ENCODE measurements at places on chromosomes 3 and 15. TPM values are rescaled to one million over a fixed set of nuclear protein-coding genes. Genes with fewer than 3 reads are reported as not detected.

- DNase-seq, result peak; percentile 63
These were observed 54.7 kb downstream of the ETV5 start for GRCh38 chr3:186053954-186054791.

DNA sequence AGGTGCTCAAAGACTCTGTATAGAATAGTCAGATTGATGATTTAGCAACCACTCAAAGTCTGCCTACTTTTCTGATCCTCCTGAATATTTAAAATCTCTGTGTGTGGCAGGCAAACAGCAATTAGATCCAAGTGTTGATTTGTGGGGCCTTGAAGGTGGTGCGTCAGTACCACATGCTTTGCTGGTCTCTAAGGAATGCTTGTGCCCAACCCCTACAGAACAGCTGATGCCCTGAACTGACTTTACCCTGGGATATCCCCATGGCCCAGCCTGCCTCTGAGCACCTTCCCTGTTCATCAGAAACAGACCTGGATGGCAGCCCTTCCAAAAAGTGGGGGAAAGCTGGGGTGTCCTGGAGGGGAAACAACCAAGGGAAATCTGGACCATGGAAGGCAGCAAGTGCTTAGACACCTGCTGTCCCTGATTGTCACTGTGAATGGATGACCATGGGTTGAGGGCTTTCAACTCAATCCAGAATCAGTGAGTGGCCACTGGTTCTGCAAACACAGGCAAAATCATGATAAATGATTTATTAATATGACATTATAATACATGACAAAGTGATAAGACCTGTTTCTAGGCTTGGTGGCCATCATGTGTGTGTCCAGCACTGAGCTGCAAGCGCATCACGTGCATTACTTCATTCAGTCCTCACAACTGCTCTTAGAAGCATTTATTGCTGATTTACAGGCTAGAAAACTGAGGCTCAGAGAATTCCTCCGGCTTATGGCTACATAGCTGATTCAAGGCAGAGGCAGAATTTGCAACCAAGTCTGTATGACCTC is 76.1 kb upstream of the TPM1 start:
- no peak for DNase-seq

DNA sequence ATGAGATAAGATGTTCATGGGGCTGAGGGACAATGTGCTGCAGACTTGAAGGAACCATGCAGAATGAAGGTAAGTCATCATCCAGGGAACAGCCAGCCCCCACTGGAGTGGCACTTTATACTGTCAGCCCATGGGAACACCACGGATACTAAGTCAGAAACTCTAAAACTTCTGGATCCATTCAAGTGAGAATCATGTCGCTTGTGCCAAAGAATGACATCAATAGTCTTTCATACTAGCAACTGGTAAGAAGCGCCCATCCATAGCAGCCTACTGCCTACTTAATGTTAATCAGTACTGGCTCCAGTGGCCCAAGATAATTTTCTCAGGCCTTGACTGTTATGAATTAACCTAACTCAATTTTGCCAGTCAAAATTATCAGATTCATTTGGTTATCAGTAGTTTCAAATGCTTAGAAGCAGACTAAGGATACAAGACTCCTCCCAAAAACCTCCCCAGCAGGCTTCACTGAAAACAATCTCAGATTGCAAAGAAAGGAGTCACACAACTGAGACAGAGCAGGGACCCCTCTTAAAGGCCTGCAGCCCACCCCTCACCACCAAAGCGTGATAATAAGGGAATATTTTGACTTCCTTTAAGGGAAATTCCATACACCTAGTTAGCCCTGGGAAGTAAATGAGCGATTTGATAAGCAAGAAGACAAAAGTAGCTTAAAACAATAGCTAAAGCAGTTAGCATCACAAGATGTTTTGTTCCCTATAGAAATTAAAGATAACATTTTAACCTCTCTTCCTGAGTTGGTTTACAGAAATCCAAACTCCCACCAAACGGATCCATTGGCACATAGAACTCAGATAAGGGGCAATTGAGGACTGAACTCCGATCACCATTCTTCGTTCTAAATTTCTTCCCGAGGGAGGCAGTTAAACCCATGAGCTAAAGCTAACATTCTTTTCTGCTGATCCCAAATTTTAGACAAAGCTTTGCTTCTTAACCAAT is 98.8 kb downstream of the TGFBR2 start:
- no peak for DNase-seq

Gene SLC2A2
- total RNA-seq, result not detected

Gene PSTPIP1
- not detected for total RNA-seq

DNA sequence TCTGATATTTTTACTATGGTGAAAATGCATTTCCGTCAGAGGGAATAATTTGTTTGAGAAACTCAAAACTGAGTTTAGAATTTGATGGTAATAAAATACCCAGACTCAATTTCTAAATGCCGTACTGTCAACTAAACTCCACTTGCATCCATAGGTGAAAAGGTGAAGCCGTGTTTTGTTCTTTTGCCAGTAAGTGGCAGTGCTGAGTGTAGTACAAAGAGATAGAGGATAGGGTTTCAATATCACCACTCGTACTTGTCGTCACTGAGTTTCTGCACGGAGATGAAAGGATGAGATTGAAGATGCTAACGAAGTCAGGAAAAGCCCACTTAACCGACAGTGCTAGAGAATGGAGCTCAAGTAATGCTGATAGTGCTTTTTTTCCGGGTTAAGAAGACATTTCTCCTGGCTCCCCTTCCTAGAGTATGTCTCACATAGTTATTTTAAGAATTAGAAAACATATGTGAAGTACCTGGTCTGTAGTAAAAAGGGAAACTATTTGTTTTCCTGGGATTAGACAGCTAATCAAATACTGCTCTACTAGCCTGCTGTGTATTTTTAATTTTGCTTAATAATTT is 345.1 kb downstream of the IL5RA start:
- DNase-seq, result peak; percentile 68

DNA sequence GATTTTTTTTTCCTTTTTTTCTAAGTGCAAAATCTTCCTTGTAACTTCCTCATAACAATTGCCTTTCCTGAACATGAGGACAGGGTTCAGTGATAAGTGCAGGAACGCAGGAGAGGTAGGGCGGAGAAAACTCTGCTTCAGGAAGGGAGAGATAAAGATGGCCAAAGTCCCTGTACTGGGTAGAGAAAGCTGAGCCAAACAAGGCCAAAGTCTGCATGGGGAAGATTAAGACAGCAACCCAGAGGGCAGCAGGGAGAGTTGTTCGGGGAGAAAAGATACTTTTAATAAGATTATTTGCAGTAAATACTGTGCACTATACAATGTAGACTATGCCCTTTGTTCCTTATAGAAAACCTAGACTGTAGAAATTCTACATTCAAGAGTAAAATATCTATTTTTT is 55.4 kb upstream of the LRRFIP2 start:
- no peak for DNase-seq

DNA sequence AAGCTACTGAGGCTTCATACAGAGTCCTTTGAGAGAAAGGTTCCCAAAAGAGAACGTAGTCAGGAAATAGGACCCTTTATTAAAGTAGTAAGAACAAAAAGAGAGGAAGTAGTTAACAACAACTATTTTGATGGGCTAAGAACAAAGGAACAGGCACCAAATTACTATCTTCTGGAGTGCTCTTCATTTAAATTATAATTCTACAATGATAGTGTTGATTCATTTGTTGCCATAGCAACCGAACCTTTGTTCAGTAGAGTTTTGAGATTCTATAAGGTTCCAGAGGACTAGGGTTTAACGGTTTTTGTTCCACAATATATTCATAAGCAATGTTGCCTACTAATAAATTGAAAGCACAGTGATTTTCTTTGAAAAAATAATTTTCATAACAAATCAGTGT is 78.8 kb downstream of the CMSS1 start:
- DNase-seq, result no peak

GRCh38 chr3:152257563-152258035 is 11.1 kb upstream of the MBNL1 start:
- DNase-seq, result no peak

- DNase-seq, result no peak
These were observed 95.6 kb upstream of the BCL6 start for GRCh38 chr3:187840856-187841255.

DNA sequence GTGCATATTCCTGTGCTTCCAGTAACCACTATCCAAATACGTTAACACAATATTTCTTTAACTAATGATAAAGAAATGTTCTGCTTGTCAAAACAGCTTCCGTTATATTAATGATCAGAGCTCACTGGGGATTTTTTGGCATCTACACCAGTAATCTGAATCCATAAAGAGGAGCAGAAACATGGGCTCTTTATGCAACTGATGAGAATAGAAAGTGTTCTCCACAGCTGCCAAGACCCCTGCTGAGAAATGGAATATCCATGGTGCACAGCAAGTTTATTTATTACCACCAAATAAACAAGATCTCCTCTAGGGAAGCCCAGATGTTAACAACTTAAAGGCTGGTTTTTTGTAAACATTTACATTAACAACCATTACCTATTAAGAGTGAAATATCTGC is 54.5 kb downstream of the ALDH1A2 start:
- no peak for DNase-seq

All from G401 (cell line).